ENCODE measurements at places on chromosomes 11 and 22. TPM values are rescaled to one million over a fixed set of nuclear protein-coding genes. Genes with fewer than 3 reads are reported as not detected.
A peak's percentile ranks its signal among the peaks of the same experiment; 100 is the strongest.

Gene GDPD4
- not detected for polyA plus RNA-seq

GRCh38 chr22:19039796-19040280, 82.4 kb downstream of the DGCR2 start:
- DNase-seq: no peak

GRCh38 chr11:81852896-81853295, 880.8 kb downstream of the FAM181B start:
- DNase-seq: no peak

Gene UCP3
- polyA plus RNA-seq: 0.31 TPM

GRCh38 chr11:68040101-68040956, 1.5 kb downstream of the TCIRG1 start:
- peak; percentile 77 for DNase-seq

GRCh38 chr11:95101935-95102334, 12.3 kb downstream of the ENDOD1 start:
- DNase-seq: no peak

GRCh38 chr11:58801974-58802545, 42.4 kb downstream of the GLYATL2 start:
- DNase-seq: no peak

Gene FGF4
- not detected for polyA plus RNA-seq

- DNase-seq: no peak
Observed at GRCh38 chr22:24323233-24323632, 52.6 kb downstream of the SPECC1L start.

Gene A4GALT
- polyA plus RNA-seq: not detected
